ENCODE measurements at places on chromosomes 2 and 18.
A peak's percentile ranks its signal among the peaks of the same experiment; 100 is the strongest.

DNA sequence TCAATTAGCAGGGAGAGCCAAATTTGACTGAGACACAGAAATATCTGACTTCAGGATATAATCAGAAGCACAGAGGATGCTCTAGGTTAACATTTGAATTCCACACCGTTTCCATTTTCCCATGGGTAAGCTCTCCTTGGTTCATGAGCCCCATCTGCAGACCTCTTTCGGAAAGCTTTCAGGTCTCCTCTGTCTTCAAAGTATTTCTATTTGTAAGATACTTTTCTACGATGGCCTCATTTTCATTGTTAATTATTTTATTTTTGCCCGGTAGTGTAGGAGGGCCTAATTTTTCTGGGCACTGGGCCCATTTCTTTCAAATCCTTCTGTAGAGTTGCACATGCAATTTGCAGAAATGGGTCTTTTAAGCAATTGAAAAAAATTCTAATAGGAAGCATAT, 53.8 kb downstream of the LRPPRC start:
- DNase-seq = no peak

DNA sequence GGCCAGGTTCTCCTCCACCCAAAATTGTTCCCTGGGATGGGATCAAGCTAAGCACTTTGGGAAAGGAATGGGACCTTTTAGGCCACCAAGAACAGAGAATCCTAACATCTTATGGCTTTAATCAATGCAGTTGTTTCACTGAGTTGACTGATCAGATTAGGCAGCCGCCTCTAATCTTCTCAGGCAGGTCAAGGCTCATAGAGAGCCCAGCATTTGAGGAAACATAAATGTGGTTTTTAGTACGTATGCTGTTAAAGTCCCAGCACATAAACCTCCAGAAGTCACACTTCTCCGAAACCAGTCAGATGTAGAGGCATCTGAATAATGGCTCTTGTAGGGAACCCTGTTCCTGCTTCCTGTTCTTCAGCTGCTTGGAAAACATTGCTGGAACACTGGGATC, 99.5 kb upstream of the RMDN2 start:
- DNase-seq = no peak

DNA sequence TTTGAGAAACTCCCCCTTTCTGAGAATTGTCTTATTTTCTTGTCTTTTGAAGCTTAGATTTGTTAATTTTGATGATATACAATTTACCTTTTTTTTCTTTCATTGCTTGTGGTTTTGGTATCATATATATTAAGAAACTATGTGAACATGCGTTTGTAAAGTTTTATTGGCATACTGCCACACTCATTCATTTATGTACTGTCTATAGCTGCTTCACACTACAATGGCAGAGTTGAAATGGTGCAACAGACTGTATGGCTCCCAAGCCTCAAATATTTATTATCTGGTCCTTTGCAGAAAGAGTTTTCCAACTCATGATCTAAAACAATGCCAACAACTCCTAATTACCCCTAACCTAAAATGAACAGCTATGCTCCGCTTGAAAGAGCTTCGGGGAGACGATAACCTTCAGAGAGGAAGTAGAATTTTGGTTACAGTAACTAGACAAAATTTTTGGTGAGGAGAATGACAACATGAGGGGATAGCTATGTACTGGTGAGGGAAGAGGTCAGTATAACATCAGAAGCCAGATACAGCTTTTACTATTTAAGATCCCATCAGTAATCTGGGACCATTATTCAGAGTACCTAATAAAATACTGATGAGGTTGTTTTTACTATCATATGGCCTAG, 16.1 kb downstream of the PPP3R1 start:
- DNase-seq = no peak

- DNase-seq = peak; percentile 51
Observed at GRCh38 chr2:72325592-72326422, 178.1 kb upstream of the CYP26B1 start.

DNA sequence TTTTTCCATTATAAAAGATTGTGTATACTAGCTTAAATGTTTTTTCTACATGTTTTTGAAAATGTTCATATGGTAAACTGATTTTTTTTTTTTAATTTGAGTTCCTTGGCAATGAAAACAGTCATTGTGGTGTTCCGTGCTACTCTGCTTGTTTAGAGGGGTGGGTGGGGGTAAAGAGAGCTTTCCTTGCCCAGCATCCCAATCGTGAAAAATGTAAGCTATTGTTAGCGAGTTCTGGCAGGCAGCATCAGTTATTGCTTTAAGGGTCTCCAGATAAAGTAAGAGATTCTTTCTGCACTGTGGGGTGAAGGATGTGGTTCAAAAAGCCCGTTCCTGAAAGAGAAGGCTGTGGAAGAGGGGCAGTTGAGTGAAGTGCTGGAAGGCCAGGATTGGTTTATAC, 118.4 kb downstream of the TANC1 start:
- DNase-seq = no peak

- DNase-seq = no peak
Observed at GRCh38 chr2:203858176-203858575, 9.4 kb upstream of the CTLA4 start.

DNA sequence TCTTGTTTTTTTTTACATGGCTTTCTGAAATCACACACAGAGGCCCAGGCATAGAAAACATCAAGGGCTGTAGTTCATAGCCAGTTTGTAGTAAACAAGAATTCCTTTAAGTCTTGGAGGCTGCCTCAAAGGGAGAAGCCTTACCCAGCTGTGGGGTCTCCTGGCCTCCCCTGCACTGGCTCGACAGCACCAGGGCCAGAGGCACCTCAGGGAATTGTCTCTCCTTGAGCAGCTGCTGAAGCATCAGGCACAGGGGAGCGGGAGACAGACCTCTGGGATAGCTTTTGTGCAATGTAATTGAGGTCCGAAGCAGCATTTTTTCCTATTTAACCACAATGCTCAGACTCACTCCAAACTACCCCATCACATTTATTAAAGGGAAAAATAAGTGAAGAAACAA, 209.1 kb downstream of the HRH4 start:
- no peak for DNase-seq

GRCh38 chr2:215272918-215273317, 38.9 kb upstream of the ATIC start:
- DNase-seq = no peak

GRCh38 chr2:176128982-176129796, at the start of gene HOXD8:
TSS of gene HOXD8 (plus strand) at chr2:176129705. CDS start at chr2:176130367, 662 bp downstream.
- DNase-seq = peak; percentile 65

- no peak for DNase-seq
Observed at GRCh38 chr2:67465623-67466022, 68.5 kb downstream of the ETAA1 start.

DNA sequence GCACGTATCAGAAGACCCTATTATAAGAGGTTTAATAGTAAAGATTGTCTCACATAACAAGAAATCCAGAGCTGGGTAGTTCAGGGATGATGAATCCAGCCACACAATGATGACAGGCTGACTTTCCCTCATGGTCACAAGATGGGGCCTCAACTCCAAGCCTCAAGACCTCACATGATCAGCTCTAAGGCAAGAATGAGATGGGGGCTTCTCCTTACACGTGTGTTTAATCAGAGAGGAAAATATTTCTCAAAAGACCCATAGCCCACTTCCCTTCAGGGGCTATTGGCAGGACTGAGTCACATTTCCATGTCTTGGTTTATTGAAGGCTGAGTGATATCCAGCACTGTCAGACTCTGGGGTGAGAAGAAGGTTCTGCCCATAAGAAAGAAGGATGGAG, 100.2 kb upstream of the FOSL2 start:
- no peak for DNase-seq

DNA sequence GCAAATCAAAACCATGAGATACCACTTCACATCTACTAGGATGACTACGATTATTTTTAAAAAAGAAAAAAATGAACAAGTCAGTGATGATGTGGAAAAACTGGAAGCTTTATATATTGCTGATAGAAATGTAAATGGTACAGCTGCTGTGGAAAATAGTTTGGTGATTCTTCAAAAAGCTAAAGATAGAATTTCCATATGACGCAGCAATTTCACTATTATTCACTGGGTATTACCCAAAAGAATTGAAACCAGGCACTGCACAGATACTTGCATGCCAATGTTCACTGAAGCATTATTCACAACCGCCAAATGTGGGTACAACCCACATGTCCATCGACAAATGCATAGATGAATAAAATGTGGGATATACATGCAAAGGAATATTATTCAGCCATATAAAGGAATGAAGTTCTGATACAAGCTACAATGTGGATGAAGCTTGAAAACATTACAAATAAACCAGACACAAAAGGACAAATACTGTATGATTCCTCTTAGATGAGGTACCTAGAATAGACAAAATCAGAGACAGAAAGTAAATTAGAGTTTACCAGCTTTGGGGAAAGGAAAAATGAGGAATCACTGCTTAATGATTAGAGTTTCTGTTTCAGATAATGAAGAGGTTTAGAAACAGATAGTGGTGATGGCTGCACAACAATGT, 11.1 kb downstream of the RTTN start:
- no peak for DNase-seq

- DNase-seq = no peak
Observed at GRCh38 chr18:10072671-10073175, 158.9 kb downstream of the VAPA start.

DNA sequence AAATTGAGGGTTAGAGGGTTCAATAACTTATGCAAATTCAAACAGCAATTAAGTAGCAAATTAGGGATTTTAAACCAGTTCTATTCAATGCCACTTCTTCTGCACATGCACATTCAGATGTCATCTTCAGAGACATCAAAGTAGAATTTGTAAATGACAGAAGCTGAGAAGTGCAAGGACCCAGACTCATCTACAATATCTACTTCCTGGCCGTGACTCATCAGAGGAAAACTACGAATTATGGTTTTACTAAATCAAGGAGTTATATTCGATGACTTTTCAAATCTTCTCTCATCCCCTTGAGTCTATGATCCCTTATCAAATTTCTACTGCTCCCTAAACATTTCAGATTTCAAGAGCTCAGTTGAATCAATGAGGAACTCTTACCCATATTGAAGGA, 20.0 kb upstream of the STAT4 start:
- no peak for DNase-seq

Data from H9 (cell line).